Fibroblast of skin of right quadriceps (primary cell): ENCODE measurements at places on chromosomes 7 and 10.

GRCh38 chr10:95559896-95560277 is 1.3 kb downstream of the SORBS1 start:
- DNase-seq, result no peak

- DNase-seq, result no peak
Observed at GRCh38 chr10:35762311-35763030, 120.4 kb upstream of the FZD8 start.

DNA sequence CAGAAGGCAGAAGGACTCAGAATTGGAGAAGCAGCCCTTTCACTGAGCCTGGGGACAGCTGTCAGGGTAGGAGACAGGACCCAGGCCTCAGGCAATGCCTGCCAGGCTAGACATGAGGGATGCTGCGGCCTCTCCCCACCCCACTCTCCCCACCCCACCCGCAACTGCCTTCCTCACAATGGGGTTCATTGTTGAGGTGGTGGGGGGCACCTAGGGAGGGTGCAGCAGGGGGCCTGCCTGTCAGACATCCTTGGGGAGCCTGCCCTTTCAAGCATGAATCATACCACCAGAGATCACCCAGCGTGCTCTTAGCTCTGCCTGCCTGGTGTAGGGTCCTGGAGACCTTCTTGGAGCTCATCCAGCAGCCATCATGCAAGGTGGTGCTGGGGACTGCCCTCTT is at the start of gene C10orf62:
TSS of gene C10orf62 (plus strand) at position 243 of the 400 bp plus-strand sequence. CDS start 177 bp downstream, outside the sequence.
- DNase-seq, result no peak

- DNase-seq, result peak; percentile 61
Observed at GRCh38 chr7:2802504-2803341, 41.4 kb downstream of the GNA12 start.

GRCh38 chr7:30136117-30136731 is 1.4 kb downstream of the MTURN start:
- no peak for DNase-seq

- DNase-seq, result no peak
Observed at GRCh38 chr7:81641873-81642272, 128.0 kb downstream of the HGF start.

DNA sequence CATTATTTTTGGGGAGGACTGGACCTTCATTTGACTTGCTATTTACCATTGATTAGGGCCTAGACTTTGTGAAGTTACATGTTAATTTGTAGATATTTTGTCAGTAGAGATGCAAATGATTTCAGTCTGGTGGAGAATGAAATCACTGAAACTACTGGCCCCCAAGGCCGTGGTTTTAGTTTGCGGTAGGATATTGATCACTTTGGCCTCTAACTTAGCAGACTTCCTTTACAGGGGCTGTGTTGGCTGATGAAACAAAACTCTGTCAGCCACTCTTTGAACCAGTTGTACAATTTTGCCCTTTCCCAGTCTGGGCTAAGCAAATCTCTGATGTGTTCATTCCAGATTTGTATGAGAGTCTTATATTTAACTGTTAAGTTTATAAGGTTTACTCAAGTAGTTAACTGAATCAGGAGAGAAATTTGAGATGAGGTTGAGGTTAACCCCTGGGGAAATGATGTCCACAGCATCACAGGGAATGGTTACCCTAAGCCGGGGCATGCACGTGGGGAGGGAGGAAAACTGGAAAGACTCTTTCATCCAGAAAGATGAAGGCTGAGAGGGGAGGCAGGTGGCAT is 105.7 kb upstream of the INSIG1 start:
- DNase-seq, result no peak

GRCh38 chr10:61964059-61964709 is 62.7 kb downstream of the ARID5B start:
- no peak for DNase-seq

- no peak for DNase-seq
Observed at GRCh38 chr10:43264344-43264964, 2.4 kb downstream of the RASGEF1A start.

DNA sequence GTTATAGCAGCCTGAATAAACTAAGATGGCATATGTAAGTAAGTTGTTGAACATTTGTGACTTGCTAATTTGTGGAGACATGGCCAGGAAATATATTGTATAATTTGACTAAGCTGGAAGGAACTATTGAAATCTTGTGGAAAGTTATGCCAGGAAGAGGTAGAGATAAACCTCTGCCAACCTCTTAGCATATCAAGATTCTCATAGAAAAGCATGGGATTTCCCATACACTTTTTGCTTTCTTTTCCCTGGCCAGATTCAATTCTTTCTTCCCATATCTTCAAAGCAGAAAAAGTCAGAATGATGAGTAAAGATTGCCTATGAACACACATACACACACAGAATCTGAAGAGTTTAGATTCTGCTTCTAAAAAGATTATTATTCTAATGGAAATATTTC is 216.2 kb downstream of the SEMA3D start:
- DNase-seq, result no peak

- DNase-seq, result peak; percentile 25
Observed at GRCh38 chr7:12490107-12490688, 80.3 kb upstream of the SCIN start.

DNA sequence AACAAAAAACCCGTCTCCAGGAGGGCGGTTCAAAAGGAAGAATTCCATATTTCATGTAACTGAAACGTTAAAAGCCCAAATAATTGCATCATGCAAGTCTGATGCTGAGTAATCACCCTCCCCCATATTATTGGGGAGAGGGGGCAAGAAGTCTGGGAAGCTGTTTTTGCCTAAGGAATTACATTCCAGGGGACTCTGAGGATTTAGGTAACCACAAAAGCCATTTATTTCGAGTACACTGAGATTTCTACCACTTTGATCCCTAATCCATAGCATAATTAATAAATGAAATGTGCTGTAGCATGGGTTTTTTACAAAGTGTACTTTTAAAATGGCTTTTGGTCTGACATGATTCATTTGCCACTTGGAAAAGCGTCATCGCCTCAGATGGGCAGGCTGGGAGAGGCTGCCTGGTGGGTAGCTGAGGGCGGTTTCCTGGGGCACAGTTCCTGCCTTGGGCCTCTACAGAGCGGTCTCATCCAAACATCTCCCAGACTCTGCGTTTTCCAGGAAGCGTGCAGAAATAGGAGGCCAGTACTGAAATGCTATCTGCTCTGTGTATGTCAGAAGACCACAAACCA is 106.5 kb downstream of the TCF7L2 start:
- peak; percentile 97 for DNase-seq

GRCh38 chr10:16477757-16478156 is 40.9 kb downstream of the PTER start:
- no peak for DNase-seq

GRCh38 chr10:125707541-125708468 is 11.7 kb upstream of the EDRF1 start:
- no peak for DNase-seq

DNA sequence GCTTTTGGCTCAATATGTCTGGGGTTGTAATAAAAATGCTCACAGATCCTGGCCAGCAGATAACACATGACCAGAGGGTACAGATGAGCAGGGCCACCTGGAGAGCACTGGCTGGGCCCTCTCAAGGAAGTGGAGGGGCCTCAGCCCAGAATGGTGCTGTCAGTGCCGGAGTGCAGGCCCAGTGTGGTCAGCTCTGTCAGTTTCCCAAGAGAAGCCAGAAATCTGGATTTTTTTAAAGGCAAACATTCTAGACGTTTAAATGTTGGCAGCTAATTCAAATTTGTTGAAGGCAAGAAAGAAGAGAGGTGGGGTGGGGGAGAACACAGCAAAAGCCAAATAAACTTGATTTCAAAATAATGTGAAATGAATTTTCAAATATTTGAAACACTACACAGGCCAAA is 2.0 kb downstream of the C10orf105 start:
- no peak for DNase-seq

DNA sequence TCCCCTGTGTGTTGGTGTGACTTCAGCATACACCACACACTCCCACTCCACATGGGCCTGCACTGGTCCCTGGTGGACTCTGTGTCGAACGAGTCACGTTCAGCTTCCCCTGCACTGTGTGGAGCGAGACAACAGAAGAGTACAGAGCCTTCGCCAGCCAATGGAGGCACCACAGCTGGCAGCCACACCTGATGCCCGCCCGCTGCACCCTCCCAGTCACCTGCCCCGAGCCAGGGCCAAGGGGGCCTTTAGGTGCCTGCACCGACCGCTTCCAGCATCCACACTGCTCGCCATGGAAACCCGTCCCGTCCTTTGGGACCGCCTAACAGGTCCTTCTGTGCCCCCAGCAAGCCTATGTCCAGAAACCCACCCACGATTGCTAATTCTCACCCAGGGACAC is 9.2 kb downstream of the FOXL3 start:
- no peak for DNase-seq

GRCh38 chr7:28246921-28247461 is 66.4 kb upstream of the JAZF1 start:
- DNase-seq, result no peak

GRCh38 chr10:131246089-131246488 is 65.4 kb downstream of the TCERG1L start:
- no peak for DNase-seq

DNA sequence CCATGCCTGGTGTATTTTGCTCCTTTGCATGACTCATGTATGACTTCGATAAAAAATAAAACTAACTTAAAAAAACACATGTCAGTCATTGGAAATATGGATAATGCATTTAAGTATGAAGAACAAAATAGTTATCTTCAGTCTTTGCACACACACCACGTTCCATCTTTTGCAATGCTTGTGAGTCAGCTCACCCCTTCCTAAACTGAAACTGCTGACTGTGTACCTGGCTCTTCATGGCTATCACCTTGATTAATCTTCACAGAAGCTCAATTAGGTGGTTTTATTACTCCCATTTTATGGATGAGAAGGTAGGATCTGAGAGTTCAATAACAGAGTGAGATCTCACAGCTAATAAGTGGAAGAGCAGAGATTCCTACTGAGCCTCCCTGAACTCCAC is 79.5 kb downstream of the CARD11 start:
- DNase-seq, result no peak

DNA sequence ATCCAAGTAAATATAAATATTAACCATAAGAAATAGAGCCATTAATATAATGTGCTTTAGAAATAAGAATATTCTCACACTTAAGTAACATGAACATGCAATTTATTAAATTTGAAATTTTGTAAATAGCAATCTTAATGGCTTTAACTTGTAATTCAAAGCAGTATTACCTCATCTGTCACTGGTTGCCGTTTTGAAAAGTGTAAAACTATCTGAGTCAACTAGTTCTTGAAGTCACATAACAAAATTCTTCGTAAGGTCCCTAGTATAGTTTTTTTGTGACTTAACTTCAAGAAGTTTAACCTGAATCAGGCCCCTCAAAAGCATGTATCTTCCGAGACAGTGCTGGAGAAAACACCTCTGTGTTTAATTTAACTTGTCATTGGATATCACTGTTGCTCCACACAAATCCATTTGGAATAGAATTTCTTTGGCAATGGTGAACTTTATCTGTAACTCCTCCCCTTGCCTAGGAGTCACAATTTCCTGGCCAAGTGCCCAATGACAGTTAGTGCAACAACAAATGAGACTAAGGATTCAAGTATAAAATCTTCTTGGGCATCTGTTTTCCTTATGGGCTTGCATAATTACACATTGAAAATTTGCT is 47.1 kb downstream of the NT5C2 start:
- DNase-seq, result peak; percentile 90

DNA sequence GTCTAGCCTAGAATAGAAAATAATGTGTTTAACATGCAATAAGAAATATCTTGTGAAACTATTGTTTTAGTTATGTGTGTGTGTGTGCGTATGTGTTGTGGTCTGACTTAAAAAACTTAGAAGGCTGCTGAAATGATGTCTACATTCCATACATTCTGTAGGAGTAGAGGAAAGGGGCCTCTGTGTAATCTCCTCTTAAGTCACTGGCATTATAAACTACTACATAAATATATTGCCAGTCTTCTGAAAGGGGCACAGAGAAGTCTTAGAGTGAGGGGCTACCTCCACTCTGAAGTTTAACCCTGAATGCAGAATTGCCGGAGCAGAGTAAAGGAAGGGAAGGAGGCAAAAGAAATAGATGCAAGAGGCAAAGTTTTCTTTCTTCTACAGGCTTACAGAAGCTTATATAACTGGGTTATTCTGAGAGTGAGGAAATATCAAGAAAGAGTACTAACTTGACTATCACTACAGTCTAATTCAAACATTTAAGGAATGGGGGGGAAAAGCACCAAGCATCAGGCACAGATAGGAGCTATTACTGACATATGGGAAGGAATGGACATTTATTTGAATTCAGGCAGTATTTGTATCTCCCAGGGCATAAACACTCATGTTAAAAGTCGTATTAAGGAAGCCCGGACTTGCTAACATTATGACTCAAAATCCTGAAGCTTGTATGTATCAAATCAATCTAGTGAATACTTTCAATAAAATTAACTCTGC is 75.7 kb downstream of the DNAJC1 start:
- DNase-seq, result peak; percentile 86

DNA sequence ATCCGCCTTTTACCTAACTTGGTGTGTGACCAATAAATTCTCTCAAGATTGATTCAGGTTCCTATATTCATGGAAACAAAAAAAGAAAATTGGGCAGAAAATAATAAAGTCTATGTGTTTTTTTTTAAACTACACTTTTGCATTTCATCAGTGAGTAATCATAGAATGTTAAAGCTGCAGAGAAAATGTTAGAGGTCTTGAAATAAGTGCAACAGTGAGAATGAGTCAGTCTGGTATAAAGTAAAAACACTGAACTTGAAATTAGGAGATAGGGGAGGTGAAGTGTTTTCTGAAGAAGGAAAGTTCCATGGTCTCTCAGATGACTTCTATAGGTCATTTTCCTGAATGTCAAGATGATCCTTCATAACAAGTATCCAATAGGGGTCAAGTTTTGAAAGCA is 202.6 kb upstream of the NRP1 start:
- DNase-seq, result peak; percentile 36

- no peak for DNase-seq
Observed at GRCh38 chr10:17605936-17606335, 11.2 kb downstream of the HACD1 start.

- DNase-seq, result peak; percentile 27
Observed at GRCh38 chr7:99440195-99440594, 1.5 kb downstream of the CPSF4 start.

GRCh38 chr7:104628017-104628416 is 299.6 kb downstream of the LHFPL3 start:
- no peak for DNase-seq

DNA sequence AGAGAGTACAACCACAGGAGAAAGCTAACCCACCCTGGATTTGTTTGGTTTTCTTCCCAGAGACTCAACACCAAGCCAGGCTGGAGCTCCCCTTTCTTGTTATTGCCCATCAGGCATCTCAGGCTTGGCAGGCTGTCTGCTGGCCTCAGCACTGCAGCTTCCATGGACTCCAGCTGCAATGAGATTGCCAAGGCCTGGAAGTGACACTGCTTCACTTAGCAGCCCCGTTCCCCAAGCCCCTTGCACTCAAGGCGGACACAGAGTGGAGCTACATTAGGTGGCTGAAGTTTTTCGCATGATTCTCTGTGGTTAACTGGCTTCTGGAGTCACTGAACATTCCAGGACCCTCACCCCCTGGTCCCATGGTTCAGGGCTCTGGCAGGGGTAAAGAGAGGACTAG is 163.1 kb upstream of the GDF10 start:
- no peak for DNase-seq
